ENCODE measurements at places on chromosomes 3 and 15.
A peak's percentile ranks its signal among the peaks of the same experiment; 100 is the strongest.

DNA sequence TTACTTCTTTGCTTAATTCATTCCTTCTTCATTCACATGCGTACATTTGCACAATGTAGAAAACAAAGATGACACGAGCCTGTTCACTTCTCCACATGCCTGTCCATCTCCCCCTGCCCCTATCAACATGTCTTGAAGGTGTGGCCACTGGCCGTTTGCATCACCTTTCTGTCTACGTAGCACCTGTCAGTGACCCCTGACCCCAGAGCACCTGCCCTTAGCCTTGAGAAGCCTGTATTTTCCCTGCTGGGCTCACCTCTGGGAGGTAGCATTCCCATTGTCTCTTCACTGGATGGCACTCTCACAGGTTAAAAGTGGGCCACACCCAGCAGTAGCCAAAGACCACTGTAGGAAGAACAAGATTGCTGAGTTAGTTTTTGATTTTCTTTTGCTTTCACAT lies 234.1 kb downstream of the THSD4 start:
- no peak for DNase-seq
- no peak overlapping the region for H3K27ac ChIP-seq
- H3K4me1 ChIP-seq, result 0 out of 2 replicates have a peak, but pooled peaks cover 3% of the 10 kb centered on the region
- no peaks in the 10 kb centered on the region for H3K36me3 ChIP-seq
- H3K27me3 ChIP-seq, result no peaks in the 10 kb centered on the region

GRCh38 chr3:186178412-186178811 lies 69.5 kb upstream of the ETV5 start:
- no peak overlapping the region for H3K27ac ChIP-seq
- DNase-seq, result no peak
- H3K4me3 ChIP-seq, result no peak overlapping the region
- no peaks in the 10 kb centered on the region for H3K4me1 ChIP-seq

DNA sequence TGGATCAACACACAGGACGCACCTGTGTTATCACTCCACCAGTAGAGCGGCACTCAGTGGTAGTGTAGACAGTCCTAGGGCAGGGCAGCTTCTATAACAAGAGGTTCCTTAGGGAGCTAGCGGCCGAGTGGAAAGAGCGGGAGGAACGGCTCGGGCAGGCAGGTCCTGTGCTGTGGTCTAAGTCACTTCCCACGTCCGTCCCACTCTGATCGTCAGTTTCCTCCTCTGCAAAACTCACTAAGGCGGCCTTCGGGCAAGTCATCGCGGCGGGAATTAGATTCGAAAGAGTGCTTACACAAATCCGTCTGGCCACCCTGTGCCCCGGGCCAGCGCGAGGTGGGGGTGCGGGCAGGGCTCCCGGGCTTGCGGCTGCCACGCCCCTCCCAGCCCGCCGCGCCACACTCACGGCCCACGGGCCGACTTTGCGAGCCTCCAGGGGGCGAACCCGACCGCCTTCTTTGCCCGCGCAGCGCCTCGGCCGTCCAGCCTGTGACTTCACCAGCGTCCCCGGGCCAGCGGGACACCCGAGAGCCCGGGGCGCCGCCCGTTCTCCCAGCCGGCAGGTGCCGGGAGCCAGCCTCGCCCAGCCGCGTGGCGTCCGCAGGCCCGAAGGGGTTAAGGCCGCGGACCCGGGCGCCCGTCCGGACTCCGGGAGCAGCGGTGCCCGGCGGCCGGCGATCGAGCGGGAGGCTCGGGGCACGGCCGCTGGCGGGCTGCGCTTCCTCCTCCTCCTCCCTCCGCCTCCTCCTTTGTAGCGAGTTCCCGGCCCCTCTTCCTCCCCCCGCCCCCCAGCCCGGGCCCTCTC lies 416 bp upstream of the CORO2B start:
- DNase-seq, result peak; percentile 48
- peaks cover 46% of the 10 kb centered on the region for H3K27me3 ChIP-seq
- H3K27ac ChIP-seq, result no peak overlapping the region
- H3K36me3 ChIP-seq, result no peaks in the 10 kb centered on the region

GRCh38 chr3:169354774-169355501 lies 308.6 kb downstream of the MECOM start:
- no peak overlapping the region for H3K4me3 ChIP-seq
- DNase-seq, result no peak
- no peaks in the 10 kb centered on the region for H3K4me1 ChIP-seq
- no peak overlapping the region for H3K27ac ChIP-seq

DNA sequence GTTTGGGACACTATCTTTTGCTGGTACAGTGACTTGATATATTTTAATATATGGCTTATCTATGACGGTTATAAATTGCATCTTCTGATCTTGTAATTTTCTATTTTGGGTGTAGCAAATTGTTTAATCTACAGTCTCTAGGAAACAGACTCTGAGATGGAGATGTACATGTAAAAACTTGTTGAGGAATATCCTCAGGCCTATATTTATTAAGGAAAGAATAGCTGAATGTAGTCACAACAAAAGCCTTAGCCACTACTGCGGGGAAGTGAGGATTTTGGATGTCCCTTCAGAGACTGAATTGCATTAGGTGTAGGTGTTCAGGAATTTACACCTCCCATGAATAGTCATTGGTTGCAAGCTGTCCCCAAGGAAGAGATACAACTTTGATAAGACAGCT lies 13.8 kb upstream of the OR5K3 start:
- H3K4me3 ChIP-seq, result no peak overlapping the region
- no peak overlapping the region for H3K27ac ChIP-seq
- DNase-seq, result no peak

DNA sequence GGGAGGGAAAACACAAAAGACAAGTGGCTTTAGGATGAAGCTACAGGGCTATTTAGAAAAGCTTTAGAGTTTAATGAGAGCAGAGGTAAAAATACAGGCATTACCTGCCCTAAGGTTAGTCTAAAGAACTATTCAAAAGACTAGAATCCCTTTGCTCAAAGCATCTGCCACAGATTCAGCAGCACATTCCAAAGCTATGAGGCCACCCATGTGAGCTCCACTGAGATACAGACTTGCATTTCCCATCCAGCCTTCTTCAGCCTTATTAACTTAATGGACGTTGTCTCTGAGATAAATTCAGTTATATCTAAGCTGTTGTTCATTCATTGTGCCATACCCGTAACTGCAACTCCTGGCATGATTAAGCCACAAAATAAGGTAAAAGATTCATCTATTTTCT lies 25.4 kb downstream of the CXCR6 start:
- no peaks in the 10 kb centered on the region for H3K27me3 ChIP-seq
- peak overlapping the region; percentile 14 for H3K27ac ChIP-seq
- DNase-seq, result peak; percentile 53
- no peak overlapping the region for H3K4me3 ChIP-seq
- H3K36me3 ChIP-seq, result peaks cover 14% of the 10 kb centered on the region

- no peak for DNase-seq
- H3K4me3 ChIP-seq, result no peak overlapping the region
- peaks cover 46% of the 10 kb centered on the region for H3K36me3 ChIP-seq
- H3K4me1 ChIP-seq, result 0 out of 2 replicates have a peak, but pooled peaks cover 3% of the 10 kb centered on the region
Measured at GRCh38 chr15:84604826-84605553, 4.2 kb downstream of the ZSCAN2 start.

- peaks cover 55% of the 10 kb centered on the region for H3K4me1 ChIP-seq
- 0 out of 2 replicates have a peak overlapping the region, but pooled peaks have one; percentile 85 for H3K27ac ChIP-seq
- H3K27me3 ChIP-seq, result no peaks in the 10 kb centered on the region
- peaks cover 61% of the 10 kb centered on the region for H3K36me3 ChIP-seq
Measured at GRCh38 chr3:125050488-125051090, 5.2 kb downstream of the HEG1 start.

DNA sequence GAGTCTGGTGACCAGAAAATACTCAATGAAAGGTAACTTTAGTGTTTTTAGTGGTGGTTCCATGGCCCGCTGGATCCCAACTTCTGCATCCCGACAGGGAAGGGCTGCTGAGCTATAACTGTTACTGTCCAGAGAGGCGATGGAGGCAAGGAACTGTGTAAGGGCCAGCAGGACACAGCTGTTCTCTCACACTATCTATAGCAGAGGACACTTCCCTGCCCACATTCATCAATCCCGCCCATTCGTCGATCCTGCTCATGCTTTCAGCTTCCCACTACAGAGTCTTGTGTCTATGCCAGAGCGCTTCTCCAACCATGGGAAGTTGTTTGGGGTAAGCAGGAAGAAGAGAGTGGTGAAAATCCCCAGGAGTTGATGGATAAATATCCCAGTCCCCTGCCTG lies 8.4 kb downstream of the COLQ start:
- no peaks in the 10 kb centered on the region for H3K27me3 ChIP-seq
- no peaks in the 10 kb centered on the region for H3K4me1 ChIP-seq
- H3K27ac ChIP-seq, result no peak overlapping the region

DNA sequence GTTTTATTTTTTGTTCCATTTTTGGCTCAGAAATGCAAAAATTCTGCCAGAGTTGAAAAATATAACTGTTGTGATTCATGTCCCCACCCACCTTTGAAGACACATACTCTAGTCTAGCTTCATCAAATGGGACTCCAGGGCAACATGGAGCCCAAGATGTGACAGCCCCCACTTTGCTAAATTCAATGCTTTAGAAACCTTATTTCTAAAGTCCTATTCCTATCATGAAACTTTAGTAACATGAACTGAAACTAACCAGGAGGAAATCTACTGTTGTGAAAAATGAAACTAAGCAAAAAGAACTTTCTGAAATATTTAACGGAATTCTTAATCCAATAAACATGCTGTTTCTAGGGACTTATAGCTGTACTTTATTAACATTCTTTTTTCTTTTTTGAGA lies 20.3 kb downstream of the UBP1 start:
- H3K4me3 ChIP-seq, result no peak overlapping the region
- no peak overlapping the region for H3K27ac ChIP-seq
- peaks cover 54% of the 10 kb centered on the region for H3K36me3 ChIP-seq
- DNase-seq, result no peak
- H3K27me3 ChIP-seq, result no peaks in the 10 kb centered on the region
- no peaks in the 10 kb centered on the region for H3K4me1 ChIP-seq

GRCh38 chr3:85670634-85671205 lies 711.9 kb downstream of the CADM2 start:
- no peak overlapping the region for H3K27ac ChIP-seq
- no peak overlapping the region for H3K4me3 ChIP-seq
- DNase-seq, result no peak

DNA sequence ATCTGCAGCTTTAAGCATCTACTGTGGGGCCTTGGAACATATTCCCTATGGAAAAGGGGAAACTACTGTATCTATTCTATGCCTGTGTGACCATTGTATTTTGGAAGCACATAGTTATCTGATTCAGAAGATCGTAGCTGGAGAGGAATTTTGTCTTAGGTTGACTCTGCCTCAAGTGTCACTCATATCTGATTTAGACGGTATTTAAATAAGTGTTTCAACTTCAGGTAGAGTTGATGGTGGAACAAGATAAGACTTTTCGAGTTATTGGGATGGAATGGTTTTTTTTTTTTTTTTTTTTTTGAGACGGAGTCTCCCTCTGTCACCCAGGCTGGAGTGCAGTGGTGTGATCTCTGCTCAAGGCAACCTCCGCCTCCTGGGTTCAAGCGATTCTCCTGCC lies 8.9 kb upstream of the DENND6A start:
- no peak overlapping the region for H3K4me3 ChIP-seq
- no peak overlapping the region for H3K27ac ChIP-seq
- no peaks in the 10 kb centered on the region for H3K36me3 ChIP-seq
- peaks cover 15% of the 10 kb centered on the region for H3K4me1 ChIP-seq
- no peak for DNase-seq
- no peaks in the 10 kb centered on the region for H3K27me3 ChIP-seq

DNA sequence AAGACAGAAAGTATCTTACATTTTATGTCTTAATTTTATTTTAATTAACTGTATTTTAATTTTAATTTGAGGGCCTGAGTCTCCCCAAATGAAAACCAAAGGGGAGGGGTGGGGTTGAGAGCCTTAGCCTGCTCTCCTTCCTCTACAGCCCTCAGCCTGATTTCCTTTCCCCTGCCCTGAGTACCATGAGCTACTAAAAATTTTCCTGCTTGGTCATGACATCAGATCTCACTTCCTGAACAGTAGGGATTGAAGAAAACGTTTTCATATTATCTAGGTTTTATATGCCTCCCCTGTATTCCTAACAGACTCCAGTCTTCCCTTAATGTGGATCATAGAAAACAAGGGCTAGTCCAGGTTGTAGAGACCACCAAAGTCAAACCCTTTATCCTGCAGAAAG lies 133.9 kb downstream of the MYLK start:
- no peak overlapping the region for H3K4me3 ChIP-seq
- H3K27ac ChIP-seq, result peak overlapping the region; percentile 81
- DNase-seq, result no peak
- no peaks in the 10 kb centered on the region for H3K27me3 ChIP-seq
- H3K4me1 ChIP-seq, result peaks cover 27% of the 10 kb centered on the region

DNA sequence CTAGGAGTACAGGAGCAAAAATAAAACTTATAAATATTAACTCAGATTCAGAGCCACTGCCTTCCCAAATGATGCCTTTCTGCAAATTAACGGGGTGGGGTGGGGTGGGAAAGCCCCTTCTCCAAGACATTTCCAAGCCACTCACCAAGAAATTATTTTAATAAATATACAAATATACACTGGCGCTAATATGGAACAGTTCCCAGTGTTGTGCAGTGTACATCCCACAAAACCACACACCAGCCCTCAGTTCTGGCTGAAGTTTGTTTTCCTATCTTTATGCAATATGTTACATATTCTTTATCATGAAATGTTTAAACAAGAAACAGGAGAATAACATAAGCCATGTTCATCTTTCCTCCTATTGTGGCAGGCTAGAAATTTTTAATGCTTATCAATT lies 53.0 kb upstream of the GYG1 start:
- no peak for DNase-seq
- peaks cover 23% of the 10 kb centered on the region for H3K4me1 ChIP-seq
- no peaks in the 10 kb centered on the region for H3K36me3 ChIP-seq
- H3K27ac ChIP-seq, result no peak overlapping the region
- no peak overlapping the region for H3K4me3 ChIP-seq

GRCh38 chr15:63974021-63974420 lies 72.3 kb downstream of the DAPK2 start:
- no peak overlapping the region for H3K4me3 ChIP-seq
- no peak for DNase-seq
- no peaks in the 10 kb centered on the region for H3K4me1 ChIP-seq
- H3K36me3 ChIP-seq, result no peaks in the 10 kb centered on the region
- H3K27me3 ChIP-seq, result no peaks in the 10 kb centered on the region

DNA sequence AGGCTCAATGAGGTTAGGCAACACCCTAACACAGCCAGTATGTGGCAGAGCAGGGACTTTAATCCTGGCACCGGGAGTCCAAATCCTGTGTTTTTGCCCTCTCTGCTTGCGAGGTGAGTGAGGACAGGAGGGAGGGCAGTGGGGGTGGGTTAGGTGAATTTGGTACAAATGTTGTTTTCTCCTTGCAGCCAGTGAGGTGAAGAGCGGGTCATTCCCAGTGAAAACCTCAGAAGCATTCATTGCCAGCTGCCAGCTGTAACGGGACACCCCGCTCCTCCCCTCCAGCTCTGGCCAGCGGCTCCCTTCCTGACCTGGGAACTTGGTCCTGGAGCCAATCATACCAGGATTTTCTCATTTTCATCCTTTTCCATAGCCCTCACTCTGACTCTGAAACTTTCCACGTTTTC lies 45.7 kb upstream of the RAB6B start:
- no peaks in the 10 kb centered on the region for H3K27me3 ChIP-seq
- no peaks in the 10 kb centered on the region for H3K36me3 ChIP-seq
- no peak overlapping the region for H3K4me3 ChIP-seq

DNA sequence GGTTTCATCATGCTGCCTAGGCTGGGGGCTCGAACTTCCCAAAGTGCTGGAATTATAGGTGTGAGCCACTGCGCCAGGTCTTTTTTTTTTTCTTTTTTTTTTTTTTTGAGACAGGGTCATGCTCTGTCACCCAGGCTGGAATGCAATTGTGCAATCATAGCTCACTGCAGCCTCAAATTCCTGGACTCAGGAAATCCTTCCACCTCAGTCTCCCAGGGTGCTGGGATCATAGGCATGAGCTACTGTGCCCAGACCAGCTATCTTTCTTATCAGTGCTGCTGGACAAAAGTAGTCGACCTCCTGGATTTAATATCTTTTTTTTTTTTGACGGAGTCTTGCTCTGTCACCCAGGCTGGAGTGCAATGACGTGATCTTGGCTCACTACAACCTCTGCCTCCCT lies 60.8 kb downstream of the TFDP2 start:
- H3K36me3 ChIP-seq, result no peaks in the 10 kb centered on the region
- no peak overlapping the region for H3K27ac ChIP-seq
- H3K4me1 ChIP-seq, result peaks cover 4% of the 10 kb centered on the region
- H3K27me3 ChIP-seq, result no peaks in the 10 kb centered on the region
- H3K4me3 ChIP-seq, result no peak overlapping the region
